ENCODE measurements at places on chromosomes 3 and 15. TPM values are rescaled to one million over a fixed set of nuclear protein-coding genes. Genes with fewer than 3 reads are reported as not detected.
A peak's percentile ranks its signal among the peaks of the same experiment; 100 is the strongest.

DNA sequence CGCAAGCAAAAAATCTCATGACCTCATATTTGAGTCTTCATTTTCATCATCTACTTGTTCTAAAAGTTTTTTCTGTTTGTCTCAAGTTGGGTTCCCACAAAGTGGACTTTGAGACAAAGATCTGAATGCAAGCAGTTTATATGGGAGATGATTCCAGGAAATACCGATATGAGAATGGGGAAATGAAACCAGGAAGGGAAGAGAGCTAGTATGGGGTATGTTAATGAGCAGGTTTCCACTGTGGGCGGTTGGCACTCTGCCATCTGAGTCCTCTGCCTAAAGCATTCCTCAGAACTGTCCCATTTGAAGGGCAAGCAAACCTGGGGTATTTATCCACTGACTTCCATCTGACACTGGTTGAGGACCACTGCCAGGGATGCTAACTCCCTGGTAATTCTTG is 8.8 kb downstream of the ADPRH start:
- DNase-seq: peak; percentile 83

GRCh38 chr15:51262463-51262862 is 75.9 kb downstream of the CYP19A1 start:
- DNase-seq: no peak

DNA sequence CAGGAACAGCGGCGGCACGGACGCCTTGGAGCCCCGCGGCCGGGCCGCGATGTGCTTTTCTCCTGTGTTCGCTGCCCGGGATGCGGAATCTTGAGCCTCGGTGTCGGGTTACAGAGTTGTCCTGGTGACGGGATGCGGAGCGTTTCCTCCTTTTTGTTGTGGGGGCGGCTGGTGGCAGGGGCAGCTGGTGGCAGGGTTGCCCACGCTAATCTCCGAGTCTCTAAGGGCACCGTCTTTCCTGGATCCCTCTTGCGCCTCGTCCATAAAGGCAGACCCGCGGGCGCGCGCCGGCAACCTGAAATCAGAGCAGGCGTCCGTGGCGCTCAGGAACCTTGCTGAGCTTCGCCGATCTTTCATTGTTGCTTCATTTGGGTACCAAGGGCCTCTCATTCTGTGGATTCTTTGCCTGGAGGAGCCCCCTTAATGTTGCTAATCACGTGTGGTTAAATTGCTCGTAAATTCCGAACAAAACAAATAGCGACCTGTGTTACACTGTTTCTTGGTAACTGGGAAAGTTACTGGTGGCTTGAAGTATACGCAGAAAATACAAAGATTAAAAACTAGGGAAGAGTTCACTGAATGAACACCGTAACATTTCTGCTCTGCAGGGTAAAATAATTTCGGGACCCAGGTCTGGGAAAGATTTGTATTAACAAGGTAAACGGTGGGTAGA is 844 bp upstream of the PFN2 start:
- DNase-seq: peak; percentile 76

DNA sequence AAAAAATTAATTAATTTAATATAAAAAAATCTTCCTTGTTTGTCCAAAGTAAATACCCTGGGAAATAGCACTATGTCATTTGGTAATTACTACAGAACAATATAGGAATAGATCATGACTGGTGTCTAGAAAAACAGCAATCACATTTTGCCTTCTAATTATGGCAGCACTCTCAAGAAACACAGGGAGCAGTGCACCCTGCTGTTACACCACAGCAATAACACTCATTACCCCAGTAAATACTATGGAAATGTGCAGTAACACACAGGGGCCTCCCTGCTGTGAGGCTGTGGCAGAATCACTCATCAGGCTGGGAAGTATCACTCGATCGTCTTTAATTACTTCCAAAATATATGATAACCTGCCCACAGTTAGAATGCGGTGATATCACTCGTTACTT is 646.0 kb downstream of the TUSC7 start:
- no peak for DNase-seq

DNA sequence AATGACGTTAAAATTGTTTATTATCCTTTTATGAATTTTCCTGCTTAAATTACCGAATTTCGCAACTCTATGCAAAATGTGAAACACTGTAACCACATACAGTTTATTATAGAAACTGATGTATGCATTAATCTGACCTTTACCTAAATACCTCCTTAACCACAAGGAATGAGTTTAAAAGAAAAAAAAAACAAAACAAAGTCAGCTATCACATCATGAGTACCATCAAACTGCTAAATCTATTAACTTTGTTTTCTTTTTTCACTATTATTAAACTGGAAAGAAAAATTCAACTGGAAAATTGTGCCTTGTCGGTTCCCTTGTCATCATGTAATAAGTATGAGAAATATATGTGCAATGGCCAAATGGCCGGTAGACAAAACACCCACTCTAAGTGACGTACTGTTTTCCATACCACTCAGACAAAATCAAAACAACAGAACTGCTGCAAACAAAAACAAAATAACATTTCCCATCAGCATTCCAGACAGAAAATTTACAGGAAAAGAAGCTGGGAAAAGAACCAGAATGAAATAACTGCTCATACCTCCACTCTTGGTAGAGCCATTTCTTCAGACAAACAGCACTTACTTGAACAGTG is 415.3 kb downstream of the FOXP1 start:
- no peak for DNase-seq

Gene DUOXA1
- total RNA-seq: 138 TPM

Gene CHST13
- 0.64 TPM for total RNA-seq
